ENCODE measurements at places on chromosomes 2 and 18.

DNA sequence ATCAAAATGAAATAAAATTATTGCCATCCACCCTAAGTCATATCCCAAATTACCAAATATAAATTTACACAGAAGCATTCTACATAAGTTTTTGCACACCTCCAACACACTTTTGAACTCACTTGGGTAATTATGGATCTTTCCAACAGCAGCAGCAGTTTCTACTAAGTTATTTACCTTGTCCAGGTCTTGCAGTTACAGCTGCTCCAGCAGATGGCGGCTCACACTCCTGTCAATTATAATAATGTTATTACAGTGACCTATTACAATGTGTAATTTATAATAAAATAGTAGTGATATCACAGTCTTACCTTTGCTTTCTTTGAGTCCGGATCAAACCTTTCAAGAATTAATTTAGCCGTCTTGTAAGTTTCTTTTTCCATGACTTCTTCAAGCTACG, 37.9 kb downstream of the LNPK start:
- no peak for DNase-seq

GRCh38 chr2:161982548-161983330, 91.3 kb downstream of the DPP4 start:
- DNase-seq: no peak

GRCh38 chr2:20465716-20466394, 19.0 kb downstream of the RHOB start:
- DNase-seq: no peak

GRCh38 chr18:45505497-45506206, 109.6 kb upstream of the SLC14A2 start:
- DNase-seq: no peak

DNA sequence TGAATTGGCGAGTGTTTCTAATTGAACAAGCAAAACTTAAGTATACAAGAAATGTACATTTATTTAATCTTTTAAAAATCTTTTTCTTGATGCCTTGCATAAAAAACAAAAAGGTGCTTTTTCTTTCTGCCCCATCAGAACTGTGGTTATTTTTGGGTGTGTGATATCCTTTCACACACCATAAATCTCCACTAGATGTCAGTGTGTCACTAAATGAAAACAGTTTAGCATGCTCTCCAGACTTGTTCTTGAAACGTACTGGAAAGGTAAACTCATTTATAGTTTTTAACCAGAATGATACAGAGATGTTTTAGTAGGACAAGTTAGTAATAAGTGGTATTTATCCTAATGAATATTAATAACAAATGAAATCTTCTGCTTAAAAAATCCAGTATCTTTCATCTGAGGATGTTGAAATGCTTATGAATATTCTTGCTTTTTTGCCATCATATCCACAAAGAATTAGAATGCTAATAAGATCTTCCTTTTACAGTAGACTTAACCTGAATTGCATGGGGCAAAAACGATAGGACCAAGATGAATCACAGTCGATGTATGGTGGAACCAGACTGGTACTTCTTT, 96.8 kb downstream of the UBE2E3 start:
- no peak for DNase-seq

- DNase-seq: no peak
Observed at GRCh38 chr2:118969734-118970395, 27.9 kb downstream of the MARCO start.

GRCh38 chr18:46408334-46408987, 248.6 kb downstream of the LOXHD1 start:
- DNase-seq: no peak

DNA sequence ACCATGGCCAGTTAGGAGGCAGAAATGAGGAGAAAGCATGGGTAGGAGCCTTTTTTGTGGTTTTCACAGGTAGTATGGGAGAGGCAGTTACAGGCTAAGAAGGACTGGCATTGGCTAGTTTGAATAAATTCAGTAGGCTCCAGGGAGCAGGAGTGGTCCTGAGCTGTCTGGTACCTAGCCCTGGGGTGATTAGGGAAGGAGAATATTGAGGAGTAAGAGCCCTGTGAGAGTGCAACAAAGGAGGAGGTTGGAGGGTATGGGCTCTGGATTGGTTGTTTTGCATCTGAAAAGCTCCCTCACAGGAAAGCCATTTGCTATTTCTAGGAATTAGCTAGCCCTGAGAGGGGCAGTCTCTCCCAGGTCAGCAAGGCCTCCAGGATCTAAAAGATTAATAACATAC, 13.3 kb upstream of the TCF7L1 start:
- no peak for DNase-seq

- DNase-seq: no peak
Observed at GRCh38 chr18:66819235-66819634, 215.3 kb upstream of the CDH19 start.

DNA sequence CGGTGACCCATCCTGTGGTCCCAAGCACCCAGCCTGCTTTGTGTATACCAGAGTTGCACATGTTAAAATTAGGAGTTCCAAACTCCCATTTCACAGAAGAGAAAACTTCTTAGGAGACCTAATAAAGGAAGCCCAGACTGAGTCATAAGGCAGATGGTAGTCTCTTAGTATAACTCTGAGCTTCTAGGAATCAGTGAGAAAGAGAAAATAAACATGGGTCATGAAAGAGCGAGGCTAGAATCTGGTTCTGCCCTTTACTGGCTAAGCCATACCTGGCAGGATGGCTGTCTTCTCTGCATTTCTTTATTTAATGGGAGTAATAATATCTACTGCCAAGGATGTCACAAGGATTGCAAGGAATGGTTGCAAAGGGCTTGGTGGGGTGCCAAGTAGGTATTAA, 101.2 kb upstream of the TRIB2 start:
- DNase-seq: no peak

Data from activated CD4-positive, alpha-beta memory T cell treated with anti-CD3 and anti-CD28 coated beads, Interleukin-2, amount 10 ng/mL, durations not matched to agents 7 days and 5 days (primary cell).